NT2/D1 (cell line): ENCODE measurements at places on chromosomes 3 and 15.

DNA sequence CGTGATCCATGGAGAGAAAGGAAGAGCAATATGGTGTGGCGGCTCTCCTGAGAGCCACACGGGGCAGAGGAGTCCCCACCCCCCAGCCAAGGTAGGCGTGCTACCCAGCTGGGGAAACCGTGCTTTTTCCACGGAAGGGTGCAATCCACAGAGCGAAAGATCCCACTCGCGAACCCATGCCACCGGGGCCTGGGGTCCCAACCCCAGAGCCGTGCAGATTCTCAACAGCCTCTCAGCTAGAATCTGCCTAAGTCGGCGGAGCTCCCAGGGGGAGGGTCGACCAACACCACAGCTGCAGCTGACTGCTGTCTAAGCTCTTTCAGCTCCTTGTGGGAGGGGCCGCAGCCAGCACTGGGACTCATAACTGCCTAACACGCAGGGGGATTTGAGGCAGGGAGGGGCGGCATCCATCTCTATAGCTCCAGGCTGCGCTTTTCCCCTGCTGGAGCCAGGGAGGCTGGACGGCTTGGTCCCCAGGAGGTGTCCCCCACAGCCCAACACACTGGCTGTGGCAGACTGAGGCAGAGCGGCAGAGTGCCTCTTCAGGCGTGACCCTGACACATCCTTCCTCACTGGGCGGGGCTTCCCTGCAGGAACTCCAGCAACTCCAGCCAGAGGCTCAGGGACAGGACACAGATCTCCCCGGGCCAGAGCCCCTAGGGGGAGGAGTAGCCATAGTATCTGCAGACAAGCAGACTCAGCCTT lies 107.6 kb upstream of the ZBTB20 start:
- DNase-seq, result no peak

DNA sequence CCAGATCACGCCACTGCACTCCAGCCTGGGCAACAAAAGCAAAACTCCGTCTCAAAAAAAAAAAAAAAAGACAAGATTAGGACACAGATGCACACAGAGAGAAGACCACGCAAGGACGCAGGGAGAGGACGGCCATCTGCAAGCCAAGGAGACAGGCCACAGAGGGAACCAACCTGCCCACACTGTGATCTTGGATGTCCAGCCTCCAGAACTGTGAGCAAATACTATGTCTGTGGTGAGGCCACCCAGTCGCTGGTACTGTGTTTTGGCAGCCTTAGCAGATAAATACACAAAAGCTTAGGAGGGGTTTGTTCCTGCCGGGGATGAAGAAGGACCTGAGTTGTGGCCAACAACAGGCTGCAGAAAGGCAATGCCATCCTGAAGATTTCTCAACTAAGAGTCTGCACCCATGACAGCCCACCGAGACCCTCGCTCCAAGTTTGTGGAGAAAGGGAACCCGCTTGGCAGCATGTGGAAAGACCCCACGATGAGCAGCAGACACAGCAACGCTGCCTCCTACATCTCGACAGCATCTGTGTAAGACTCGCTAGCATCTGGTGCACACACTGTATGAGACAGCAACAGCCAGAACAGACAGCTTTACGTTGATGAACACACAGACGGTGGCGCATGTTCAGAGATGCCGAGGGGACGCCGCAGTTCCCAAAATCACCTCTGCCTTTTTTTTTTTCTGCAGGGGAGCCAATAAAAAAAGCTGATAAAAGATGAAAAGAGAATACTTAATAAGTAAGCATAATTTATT lies 13.7 kb downstream of the CYFIP1 start:
- no peak for DNase-seq

- no peak for DNase-seq
These were observed 46.4 kb upstream of the PHLDB2 start for GRCh38 chr3:111812701-111813100.

DNA sequence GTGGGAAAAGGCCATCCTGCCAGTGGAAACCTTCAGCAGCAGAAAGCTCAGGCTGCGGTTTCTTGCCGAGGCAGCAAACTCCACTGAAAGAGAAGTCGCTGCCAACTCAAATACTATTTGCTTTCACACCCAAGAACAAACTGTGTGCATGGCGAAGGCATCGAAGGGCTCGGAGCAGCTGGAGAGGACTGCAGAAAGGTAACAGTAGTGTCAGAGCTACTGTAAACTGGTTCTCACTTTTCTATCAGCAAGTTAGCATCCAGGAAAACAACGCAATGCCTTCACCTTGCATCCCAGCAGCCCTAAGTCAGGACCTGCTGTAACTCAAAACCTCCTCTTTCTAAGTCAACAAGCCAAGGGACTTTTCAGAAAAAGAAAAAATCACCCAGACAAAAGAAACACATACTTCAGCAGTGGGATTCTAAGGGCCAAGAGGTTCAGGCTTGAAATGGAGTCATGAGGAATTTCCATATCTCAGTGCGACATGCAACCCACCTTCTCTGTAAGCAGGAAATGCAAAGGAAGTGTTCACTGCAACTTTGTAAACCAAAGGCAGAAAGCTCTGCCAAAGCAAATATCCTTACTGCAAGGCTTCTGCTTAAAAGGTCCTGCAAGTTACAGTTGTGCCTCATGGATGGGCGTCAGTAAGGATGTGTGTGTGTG lies 193.5 kb downstream of the FOXP1 start:
- DNase-seq, result peak; percentile 36

DNA sequence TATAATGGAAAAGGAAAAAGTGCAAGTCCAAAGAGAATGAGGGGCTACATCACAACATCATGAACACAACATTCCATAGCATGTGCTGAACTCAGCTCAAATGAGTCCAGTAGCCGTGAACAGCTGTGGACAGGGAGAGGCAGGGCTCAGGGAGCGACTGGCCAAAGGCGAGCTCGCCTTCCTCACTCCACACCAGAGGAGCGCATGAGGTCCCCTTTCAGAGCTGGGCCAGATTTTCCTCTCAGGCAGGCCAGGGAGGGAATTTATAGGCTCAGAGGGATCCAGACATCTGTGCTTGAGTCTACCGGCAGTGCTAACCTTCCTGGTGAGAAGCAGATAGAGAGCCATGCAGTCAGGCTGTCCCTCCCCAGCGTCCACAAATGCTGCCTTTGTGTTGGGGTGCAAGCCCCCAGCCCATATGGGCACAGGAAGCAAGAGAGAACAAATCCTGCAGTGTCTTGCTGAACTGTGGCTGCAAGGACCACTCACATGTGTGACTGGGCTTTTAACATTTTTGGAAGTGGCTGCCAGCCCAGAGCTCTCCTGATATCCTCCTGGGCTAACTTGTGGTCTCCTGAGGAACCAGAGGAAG lies 32.5 kb downstream of the ARHGEF3 start:
- no peak for DNase-seq

- DNase-seq, result no peak
These were observed 30.3 kb downstream of the DUSP7 start for GRCh38 chr3:52026041-52026440.

GRCh38 chr3:13472286-13472685 lies 7.8 kb upstream of the HDAC11 start:
- DNase-seq, result no peak

DNA sequence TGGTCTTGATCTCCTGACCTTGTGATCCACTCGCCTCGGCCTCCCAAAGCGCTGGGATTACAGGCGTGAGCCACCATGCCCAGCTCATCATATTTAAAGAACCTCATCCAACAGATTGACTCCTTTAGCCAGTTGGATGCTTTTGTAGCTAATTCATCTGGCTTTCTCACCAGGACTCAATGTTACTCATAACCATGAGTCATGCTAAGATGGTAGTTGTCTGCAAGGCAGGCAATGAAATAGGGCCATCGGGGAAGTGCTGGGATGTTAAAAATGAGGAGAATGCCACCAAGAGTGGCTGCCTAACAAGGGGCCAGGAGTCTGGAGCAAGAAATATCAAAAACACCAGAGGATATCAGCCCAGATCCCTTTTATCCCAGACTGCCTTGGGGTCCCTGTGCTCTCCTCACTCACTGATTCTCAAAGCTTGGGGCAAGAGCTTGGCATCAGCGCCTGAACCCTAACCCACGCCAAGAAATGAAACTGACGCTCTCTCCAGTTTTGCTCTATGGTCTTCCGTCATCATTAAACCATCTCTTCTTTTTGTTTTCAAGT lies 7.4 kb upstream of the PCOLCE2 start:
- no peak for DNase-seq

DNA sequence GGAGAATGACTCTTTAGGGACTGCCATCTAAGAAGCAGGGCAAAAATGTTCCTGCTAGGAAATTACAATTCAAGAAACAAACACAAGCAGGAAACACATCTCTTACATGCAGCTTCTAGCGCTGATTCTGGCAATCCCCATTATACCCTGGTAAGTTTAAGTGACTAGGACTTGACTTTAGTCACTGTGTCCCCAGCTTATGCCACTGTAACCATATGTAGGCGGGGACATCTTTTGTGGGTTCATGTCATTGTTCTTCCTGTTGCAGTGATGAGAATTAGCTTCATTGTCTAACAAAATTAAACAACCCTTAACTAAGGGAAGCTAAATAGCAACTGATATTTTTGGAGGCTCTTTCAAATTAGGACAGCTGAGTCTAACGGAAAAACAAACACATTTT lies 17.9 kb upstream of the FAM81A start:
- no peak for DNase-seq

DNA sequence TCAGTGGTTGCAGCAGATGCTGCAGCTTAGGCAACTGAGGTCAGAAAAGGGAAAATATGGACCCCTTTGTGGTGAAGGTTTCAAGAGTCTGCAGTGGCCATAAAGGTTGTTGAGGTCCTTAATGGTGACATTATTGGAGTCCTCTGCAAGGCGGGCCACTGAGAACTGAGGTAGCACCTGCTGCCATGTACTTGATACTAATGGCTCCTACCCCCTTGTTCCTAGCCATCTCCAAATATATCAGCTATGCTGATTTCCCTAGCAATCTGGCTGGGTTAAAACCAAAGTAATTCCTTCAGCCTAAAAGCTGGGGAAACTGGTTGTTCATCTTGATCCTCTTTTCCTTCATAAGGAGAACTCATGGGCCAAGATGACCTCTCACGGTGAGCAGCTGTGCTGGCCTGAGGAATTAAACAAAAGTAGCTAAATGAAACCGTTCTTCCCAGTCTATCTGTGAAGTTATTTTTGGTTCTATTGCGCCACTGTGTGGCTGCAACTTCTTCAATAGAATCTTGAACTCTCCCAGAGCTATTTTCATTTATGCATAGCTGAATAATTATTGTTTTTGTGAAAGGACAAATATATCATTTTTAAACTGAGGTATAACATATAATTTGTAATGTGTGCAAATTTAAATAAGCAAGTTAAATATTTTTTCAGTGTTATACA lies 76.1 kb upstream of the PLSCR4 start:
- peak; percentile 13 for DNase-seq

- DNase-seq, result peak; percentile 70
These were observed 16.4 kb upstream of the SKIC8 start for GRCh38 chr15:78315686-78316282.

DNA sequence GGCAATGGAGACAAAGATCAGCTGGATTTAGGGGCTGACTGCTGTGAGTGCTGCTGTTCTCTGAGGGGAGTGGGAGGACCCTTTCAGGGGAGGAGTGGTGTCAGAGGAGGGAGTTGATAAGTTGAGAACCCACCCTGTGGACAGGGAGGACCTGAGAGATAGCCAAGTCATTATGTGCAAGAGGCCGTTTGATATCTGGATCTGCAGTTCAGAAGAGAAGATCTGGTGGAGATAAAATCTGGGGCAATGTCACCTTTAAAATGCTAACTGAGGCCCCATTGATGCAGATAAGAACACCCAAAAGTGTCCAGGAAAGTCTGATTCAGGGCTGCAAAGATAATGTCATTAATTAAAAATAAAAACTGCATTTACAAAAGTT lies 256.1 kb upstream of the HES1 start:
- DNase-seq, result no peak
